ENCODE measurements at places on chromosomes 2 and 18.

DNA sequence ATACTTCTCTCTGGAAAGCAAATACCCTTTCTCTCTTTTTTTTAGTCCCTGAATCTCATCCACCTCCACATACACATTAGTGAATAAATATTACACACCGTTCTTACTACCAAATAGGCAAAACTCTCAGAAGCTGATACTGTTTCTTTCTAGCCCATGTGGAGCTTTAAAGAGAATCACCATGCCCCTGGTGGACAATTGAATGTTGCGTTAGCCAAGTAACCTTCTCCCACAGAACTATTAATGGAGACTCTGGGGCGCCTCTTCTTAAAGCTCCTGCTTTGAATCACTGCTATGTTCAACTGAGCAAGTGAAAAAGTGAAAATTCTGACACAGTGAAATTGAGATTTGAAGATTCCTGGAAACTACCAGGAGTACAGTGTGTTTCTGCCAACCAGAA, 522.8 kb upstream of the CDH7 start:
- H3K4me1 ChIP-seq: no peaks in the 10 kb centered on the region
- no peak for DNase-seq
- H3K36me3 ChIP-seq: no peaks in the 10 kb centered on the region
- H3K27ac ChIP-seq: no peak overlapping the region
- no peaks in the 10 kb centered on the region for H3K27me3 ChIP-seq

- H3K4me1 ChIP-seq: no peaks in the 10 kb centered on the region
- H3K27me3 ChIP-seq: no peaks in the 10 kb centered on the region
- H3K4me3 ChIP-seq: no peak overlapping the region
- H3K27ac ChIP-seq: no peak overlapping the region
- no peak for DNase-seq
- H3K36me3 ChIP-seq: no peaks in the 10 kb centered on the region
Observed at GRCh38 chr18:48352051-48352755, 57.0 kb downstream of the ZBTB7C start.

- no peak for DNase-seq
- H3K4me3 ChIP-seq: no peak overlapping the region
- no peaks in the 10 kb centered on the region for H3K27me3 ChIP-seq
- peaks cover 1% of the 10 kb centered on the region for H3K36me3 ChIP-seq
- no peak overlapping the region for H3K27ac ChIP-seq
Observed at GRCh38 chr2:195489101-195489500, 167.9 kb upstream of the SLC39A10 start.

DNA sequence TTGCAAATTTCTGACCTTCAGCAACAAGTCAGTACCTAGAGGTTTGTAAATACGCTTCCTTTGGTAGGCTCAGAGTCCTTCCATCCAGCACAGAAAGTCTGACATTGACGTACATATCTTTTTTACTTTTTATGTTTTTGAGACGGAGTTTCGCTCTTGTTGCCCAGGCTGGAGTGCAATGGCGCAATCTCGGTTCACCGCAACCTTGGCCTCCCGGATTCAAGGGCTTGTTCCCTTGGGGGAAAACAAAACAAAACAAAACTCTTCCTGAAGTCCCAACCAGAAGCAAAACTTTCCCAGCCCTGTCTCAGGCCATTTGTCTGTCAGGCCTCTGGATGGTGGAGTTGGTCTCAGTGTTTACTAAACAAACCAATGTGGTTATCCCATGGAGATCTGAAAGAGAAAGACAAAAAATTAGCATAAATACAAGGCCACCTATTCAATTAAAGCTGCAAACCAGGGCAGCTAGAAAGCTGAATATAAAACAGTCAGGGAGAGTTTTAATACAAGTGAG, 29.6 kb upstream of the ATL2 start:
- peaks cover 10% of the 10 kb centered on the region for H3K4me1 ChIP-seq
- no peak overlapping the region for H3K27ac ChIP-seq
- H3K4me3 ChIP-seq: no peak overlapping the region

DNA sequence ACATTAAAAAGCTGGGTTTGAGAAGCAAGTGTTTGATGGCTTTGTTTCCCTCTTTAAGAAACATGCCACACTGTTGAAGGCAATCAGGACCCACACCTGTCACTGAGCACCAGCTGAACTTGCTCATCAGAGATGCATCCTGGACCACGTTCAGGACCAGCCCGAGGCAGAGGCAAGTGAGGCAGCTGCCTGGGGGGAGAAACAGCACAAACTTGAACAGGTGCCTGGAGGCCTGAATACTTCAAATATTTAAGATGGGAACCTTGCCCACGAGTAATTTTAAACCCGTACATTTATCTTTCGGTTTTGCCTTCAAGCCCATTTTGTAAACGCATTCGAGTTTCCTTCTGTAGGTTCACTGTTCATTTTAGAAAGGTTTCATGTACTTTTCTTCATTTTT, 421.3 kb downstream of the NYAP2 start:
- no peaks in the 10 kb centered on the region for H3K4me1 ChIP-seq
- H3K27ac ChIP-seq: no peak overlapping the region
- no peaks in the 10 kb centered on the region for H3K36me3 ChIP-seq
- DNase-seq: no peak

- H3K4me1 ChIP-seq: peaks cover 7% of the 10 kb centered on the region
- DNase-seq: no peak
- no peaks in the 10 kb centered on the region for H3K36me3 ChIP-seq
- peaks cover 18% of the 10 kb centered on the region for H3K27me3 ChIP-seq
- H3K27ac ChIP-seq: no peak overlapping the region
- no peak overlapping the region for H3K4me3 ChIP-seq
Observed at GRCh38 chr2:8447610-8448221, 234.1 kb upstream of the ID2 start.

- H3K36me3 ChIP-seq: no peaks in the 10 kb centered on the region
- H3K27ac ChIP-seq: no peak overlapping the region
- no peak overlapping the region for H3K4me3 ChIP-seq
- no peak for DNase-seq
- peaks cover 30% of the 10 kb centered on the region for H3K4me1 ChIP-seq
- no peaks in the 10 kb centered on the region for H3K27me3 ChIP-seq
Observed at GRCh38 chr2:111159641-111160040, 38.9 kb downstream of the BCL2L11 start.

DNA sequence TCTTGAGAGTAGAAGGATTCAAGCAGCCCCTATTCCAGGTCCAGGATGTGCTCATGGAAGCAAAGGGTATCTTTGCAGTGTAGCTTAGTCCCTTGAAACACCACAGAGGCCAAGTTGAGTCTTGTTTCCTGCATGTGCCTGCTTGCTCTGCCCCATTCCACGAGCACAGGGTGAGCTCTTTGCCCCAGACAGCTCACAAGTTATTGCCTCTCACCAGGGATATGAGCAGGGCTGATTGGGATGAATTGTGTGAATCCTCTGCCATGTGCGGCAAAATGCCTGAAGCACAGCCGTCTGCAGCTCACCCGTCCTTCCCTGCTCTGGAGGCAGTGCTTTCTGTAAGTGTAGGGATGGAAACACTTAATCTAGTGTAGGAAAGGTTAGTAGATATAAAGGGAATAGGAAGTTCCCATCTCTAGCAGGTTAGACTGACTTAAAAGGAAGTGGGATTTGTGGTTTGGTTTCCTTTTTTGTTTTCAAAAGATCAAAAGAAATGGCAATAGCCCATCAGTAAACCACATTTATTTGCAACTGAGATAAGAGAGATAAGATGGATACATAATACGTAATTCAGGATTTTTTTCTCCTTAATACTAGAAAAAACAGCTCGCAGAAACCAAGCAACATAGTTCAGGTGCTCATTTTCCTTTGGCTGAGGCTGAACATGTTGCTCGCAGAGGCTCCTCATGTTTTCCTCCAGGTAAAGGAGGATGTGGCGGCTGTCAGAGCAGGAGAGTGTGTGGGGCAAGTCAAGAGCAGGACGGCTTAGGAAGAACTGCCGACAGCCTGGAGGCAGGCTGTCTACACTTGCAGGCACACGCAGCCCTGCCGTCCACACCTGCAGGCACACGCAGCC, 41.4 kb downstream of the TMEM182 start:
- no peak overlapping the region for H3K4me3 ChIP-seq
- no peaks in the 10 kb centered on the region for H3K4me1 ChIP-seq
- H3K36me3 ChIP-seq: peaks cover 2% of the 10 kb centered on the region
- no peaks in the 10 kb centered on the region for H3K27me3 ChIP-seq
- no peak overlapping the region for H3K27ac ChIP-seq

GRCh38 chr18:56576826-56577573, 61.4 kb downstream of the TXNL1 start:
- no peak overlapping the region for H3K27ac ChIP-seq
- H3K4me3 ChIP-seq: no peak overlapping the region
- no peak for DNase-seq

GRCh38 chr2:40516604-40517003, 64.7 kb upstream of the SLC8A1 start:
- H3K27me3 ChIP-seq: no peaks in the 10 kb centered on the region
- H3K4me1 ChIP-seq: no peaks in the 10 kb centered on the region
- no peak overlapping the region for H3K4me3 ChIP-seq
- no peaks in the 10 kb centered on the region for H3K36me3 ChIP-seq
- no peak for DNase-seq

GRCh38 chr2:38619458-38620164, 16.9 kb upstream of the HNRNPLL start:
- H3K36me3 ChIP-seq: no peaks in the 10 kb centered on the region
- DNase-seq: no peak
- peaks cover 36% of the 10 kb centered on the region for H3K27me3 ChIP-seq
- no peak overlapping the region for H3K4me3 ChIP-seq
- H3K4me1 ChIP-seq: peaks cover 7% of the 10 kb centered on the region
- H3K27ac ChIP-seq: no peak overlapping the region

- H3K36me3 ChIP-seq: no peaks in the 10 kb centered on the region
- no peaks in the 10 kb centered on the region for H3K4me1 ChIP-seq
- H3K4me3 ChIP-seq: no peak overlapping the region
- DNase-seq: no peak
- H3K27me3 ChIP-seq: no peaks in the 10 kb centered on the region
Observed at GRCh38 chr2:72106978-72107377, 40.7 kb downstream of the CYP26B1 start.

DNA sequence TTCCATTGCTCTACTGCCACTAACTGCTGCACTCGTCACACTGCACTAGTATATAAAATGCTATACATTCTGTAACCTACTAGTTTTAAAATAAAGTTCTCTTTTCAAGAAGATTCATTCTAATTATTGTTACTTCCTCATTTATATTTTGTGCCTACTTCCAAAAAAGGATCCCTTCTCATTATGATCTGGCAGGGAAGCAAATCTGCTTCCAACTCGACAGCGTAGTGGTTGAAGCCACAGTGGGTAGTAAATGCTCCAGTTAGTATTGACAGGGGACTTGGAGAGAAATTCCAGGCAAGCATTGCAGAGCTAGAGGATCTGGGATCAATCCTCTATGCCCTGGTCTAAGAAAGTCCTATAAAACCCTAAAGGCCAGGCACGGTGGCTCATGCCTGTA, 53.3 kb upstream of the AP1S3 start:
- no peak overlapping the region for H3K4me3 ChIP-seq
- peaks cover 44% of the 10 kb centered on the region for H3K4me1 ChIP-seq
- no peak overlapping the region for H3K27ac ChIP-seq
- no peak for DNase-seq

- no peak overlapping the region for H3K27ac ChIP-seq
- DNase-seq: no peak
- H3K36me3 ChIP-seq: no peaks in the 10 kb centered on the region
Observed at GRCh38 chr2:48781366-48781765, 25.8 kb upstream of the LHCGR start.

DNA sequence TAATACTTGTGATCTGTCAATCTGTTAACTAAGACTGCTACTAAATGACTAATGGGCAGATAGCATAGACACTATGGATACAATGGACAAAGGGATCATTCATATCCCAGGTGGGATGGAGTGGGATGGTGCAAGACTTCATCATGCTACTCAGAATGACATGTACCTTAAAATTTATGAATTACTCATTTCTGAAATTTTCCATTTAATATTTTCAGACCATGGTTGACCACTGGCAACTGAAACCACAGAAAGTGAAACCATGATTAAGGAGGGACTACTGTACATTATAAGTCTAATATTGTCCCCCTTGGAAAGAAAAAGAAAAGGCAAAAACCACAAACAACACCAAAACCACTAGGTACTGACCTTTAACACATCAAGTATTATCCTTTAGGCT, 247.0 kb upstream of the SYT4 start:
- H3K27me3 ChIP-seq: no peaks in the 10 kb centered on the region
- no peak overlapping the region for H3K27ac ChIP-seq
- no peaks in the 10 kb centered on the region for H3K36me3 ChIP-seq
- H3K4me3 ChIP-seq: no peak overlapping the region
- DNase-seq: no peak

GRCh38 chr2:182887753-182888415, 21.4 kb upstream of the FRZB start:
- no peaks in the 10 kb centered on the region for H3K4me1 ChIP-seq
- H3K27me3 ChIP-seq: no peaks in the 10 kb centered on the region
- no peaks in the 10 kb centered on the region for H3K36me3 ChIP-seq
- H3K27ac ChIP-seq: no peak overlapping the region
- no peak overlapping the region for H3K4me3 ChIP-seq

- no peaks in the 10 kb centered on the region for H3K4me1 ChIP-seq
- H3K27ac ChIP-seq: no peak overlapping the region
- H3K4me3 ChIP-seq: no peak overlapping the region
- DNase-seq: no peak
- peaks cover 6% of the 10 kb centered on the region for H3K27me3 ChIP-seq
- no peaks in the 10 kb centered on the region for H3K36me3 ChIP-seq
Observed at GRCh38 chr2:231191896-231192872, 6.2 kb upstream of the ARMC9 start.

DNA sequence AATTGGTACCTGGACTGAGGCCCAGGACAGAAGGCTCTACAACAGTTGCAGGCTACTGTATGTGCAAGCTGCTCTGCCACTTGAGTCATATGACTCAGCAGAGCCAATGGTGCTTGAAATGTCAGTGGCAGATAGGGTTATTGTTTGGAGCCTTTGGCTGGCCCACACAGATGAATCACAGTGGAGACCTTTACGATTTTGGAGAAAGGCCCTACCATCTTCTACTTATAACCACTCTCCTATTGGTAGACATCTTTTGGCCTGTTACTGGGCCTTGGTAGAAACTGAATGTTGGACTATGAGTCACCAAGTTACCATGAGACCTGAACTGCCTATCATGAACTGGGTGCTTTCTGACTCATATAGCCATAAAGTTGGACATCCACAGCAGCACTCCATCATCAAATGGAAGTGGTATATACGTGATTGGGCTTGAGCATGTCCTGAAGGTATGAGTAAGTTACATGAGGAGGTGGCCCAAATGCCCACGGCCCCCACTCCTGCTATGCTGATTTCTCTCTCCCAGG, 88.9 kb upstream of the NRXN1 start:
- H3K36me3 ChIP-seq: no peaks in the 10 kb centered on the region
- H3K4me3 ChIP-seq: no peak overlapping the region
- no peak overlapping the region for H3K27ac ChIP-seq
- no peaks in the 10 kb centered on the region for H3K4me1 ChIP-seq

GRCh38 chr2:103789381-103790095, 1027.7 kb downstream of the TMEM182 start:
- no peak overlapping the region for H3K4me3 ChIP-seq
- no peak overlapping the region for H3K27ac ChIP-seq
- no peaks in the 10 kb centered on the region for H3K36me3 ChIP-seq
- no peaks in the 10 kb centered on the region for H3K27me3 ChIP-seq

- no peaks in the 10 kb centered on the region for H3K4me1 ChIP-seq
- H3K4me3 ChIP-seq: no peak overlapping the region
- no peaks in the 10 kb centered on the region for H3K36me3 ChIP-seq
- no peak for DNase-seq
- no peaks in the 10 kb centered on the region for H3K27me3 ChIP-seq
Observed at GRCh38 chr2:67485431-67485830, 88.3 kb downstream of the ETAA1 start.
